ENCODE measurements at places on chromosomes 5 and 9.

- no peak for DNase-seq
Observed at GRCh38 chr5:41527201-41527779, 16.9 kb upstream of the PLCXD3 start.

- DNase-seq, result no peak
Observed at GRCh38 chr9:98789483-98790133, 6.7 kb downstream of the ANKS6 start.

GRCh38 chr9:100724886-100725285, 147.0 kb downstream of the CAVIN4 start:
- DNase-seq, result no peak

- DNase-seq, result no peak
Observed at GRCh38 chr5:52804387-52804791, 16.7 kb downstream of the ITGA1 start.

- no peak for DNase-seq
Observed at GRCh38 chr9:3912280-3912679, 386.5 kb upstream of the RFX3 start.

DNA sequence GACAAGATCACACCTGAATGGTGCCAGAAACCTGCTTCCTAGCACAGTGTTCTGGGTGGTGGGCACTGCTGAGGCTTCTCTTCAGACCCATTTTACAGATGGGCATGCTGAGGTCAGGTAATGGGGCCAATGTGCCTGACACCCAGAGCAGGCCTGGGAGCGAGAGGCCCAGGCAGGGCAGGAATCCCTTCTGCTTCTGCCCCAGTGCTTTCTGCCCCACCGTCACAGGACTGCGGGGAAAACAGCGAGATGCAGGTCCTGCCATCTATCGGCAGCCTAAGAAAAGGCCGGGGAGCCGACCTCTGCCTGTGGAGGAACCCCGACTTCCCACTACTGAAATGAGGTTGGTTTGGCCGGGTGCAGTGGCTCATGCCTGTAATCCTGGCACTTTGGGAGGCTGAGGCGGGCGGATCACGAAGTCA, 22.8 kb upstream of the RNU6ATAC start:
- no peak for DNase-seq

- DNase-seq, result no peak
Observed at GRCh38 chr9:967436-967835, 9.0 kb upstream of the DMRT3 start.

DNA sequence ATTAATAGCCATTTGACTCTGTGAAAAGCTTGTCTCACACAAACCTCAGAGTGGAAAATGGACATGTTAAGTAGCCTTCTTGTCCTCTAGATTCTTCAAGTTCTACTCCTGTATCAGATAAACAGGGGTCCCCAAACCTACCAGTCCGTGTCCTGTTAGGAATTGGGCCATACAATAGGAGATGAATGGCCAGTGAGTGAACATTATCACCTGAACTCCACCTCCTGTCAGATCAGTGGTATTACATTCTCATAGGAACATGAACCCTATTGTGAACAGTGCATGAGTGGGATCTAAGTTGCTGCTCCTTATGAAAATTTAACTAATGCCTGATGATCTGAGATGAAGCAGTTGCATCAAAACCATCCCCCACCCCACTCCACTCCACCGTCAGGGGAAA, 136.3 kb downstream of the TMEM232 start:
- DNase-seq, result no peak

DNA sequence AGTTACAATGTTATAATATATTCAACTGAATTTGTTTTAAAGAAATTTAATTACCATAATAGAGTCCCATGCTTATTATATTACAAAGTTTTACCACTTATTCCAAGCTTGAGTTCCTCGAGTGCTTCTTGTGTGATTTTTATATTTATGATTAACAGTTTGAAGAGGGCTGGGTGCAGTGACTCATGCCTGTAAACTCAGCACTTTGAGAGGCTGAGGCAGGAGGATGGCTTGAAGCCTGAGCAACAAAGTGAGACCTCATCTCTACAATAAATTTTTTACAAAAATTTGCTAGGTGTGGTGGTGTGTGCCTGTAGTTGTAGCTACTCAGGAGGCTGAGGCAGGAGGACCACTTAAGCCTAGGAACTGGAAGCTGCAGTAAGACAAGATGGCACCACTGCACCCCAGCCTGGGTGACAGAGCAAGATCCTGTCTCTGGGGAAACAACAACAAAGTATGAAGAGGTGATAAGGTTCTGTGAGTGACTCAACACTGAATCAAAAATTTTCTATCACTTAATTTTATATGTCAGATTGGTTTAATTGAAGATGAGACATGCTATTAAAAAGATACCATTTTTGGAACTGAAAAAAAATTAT, 9.2 kb downstream of the POC5 start:
- no peak for DNase-seq

GRCh38 chr5:52007230-52007858, 624.1 kb downstream of the ISL1 start:
- no peak for DNase-seq

DNA sequence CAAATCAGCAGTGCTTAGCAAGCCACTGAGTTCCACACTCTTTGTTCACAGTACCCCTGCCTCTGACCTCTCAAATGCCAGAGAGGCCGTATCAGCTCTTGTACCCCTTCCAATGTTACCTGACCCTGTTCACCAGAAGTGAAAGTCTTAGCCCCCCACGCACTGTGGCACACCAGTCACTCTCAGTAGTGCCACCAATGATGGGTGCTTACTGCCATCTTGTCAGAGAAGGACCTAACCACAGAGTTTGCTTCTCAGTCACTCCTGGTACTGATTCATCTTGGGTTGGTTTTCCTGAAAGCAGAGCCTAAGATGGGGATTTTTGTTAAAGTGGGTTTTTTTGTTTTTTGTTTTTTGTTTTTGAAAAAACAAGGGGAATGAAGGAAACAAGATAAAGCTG, 28.8 kb upstream of the PANK3 start:
- DNase-seq, result peak; percentile 36

GRCh38 chr9:131997779-131998178, 81.9 kb downstream of the MED27 start:
- DNase-seq, result no peak

GRCh38 chr5:163807781-163808180, 302.4 kb downstream of the MAT2B start:
- DNase-seq, result no peak

DNA sequence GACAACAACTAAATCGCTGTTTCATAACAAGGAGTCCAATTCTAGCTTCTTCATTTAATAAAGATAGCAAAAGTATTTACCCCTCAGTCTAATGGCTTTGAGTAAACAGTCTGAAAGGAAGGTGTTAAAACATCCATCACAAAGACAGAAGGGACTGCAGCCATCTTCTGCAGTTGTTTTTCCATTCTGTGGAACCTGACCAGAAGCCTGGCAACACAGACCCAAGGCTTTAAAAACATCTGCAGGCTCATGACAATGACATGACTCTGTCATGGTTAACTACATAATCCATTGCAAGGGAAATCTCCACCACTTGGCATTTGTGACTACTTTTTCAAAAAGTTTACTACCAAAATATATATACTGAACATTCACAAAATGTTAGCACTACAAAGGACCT, 51.9 kb downstream of the ELL2 start:
- DNase-seq, result no peak

- DNase-seq, result peak; percentile 51
Observed at GRCh38 chr5:179679014-179679674, 1.7 kb downstream of the CBY3 start.

- no peak for DNase-seq
Observed at GRCh38 chr9:96554801-96555566, 64.7 kb downstream of the CDC14B start.

GRCh38 chr9:110509792-110510191, 69.7 kb downstream of the SVEP1 start:
- no peak for DNase-seq

GRCh38 chr5:114782177-114782576, 387.5 kb downstream of the TRIM36 start:
- no peak for DNase-seq

All from activated CD8-positive, alpha-beta memory T cell treated with anti-CD3 and anti-CD28 coated beads for 48 hours (primary cell).